Upper lobe of right lung (tissue), 1 donor: ENCODE measurements at places on chromosomes 5 and 9. TPM values are rescaled to one million over a fixed set of nuclear protein-coding genes. Genes with fewer than 3 reads are reported as not detected.

DNA sequence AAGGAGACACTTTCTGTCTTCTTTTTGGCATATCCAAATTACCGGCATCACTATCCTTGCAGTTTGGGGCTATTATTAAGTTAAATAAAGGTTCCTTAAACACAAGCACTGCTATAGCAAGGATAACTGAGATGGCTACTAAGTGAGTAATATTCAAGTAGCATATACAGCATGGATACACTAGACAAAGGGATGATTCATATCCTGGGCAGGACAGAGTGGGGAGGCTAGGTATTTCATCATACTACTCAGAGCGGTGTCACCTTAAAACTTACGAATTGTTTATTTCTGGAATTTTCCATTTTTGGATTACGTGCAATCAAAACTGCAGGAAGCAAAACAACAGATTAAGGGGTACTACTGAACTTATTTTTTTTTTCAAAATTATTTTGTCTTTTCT lies 54.1 kb downstream of the FER start:
- H3K27me3 ChIP-seq: no peaks in the 10 kb centered on the region
- no peak overlapping the region for H3K4me3 ChIP-seq
- no peak for DNase-seq

GRCh38 chr9:82563094-82563493 lies 499.8 kb downstream of the RASEF start:
- H3K4me3 ChIP-seq: no peak overlapping the region
- H3K27ac ChIP-seq: no peak overlapping the region
- no peak for DNase-seq
- H3K27me3 ChIP-seq: no peaks in the 10 kb centered on the region

- H3K27me3 ChIP-seq: no peaks in the 10 kb centered on the region
- H3K4me1 ChIP-seq: no peaks in the 10 kb centered on the region
- DNase-seq: no peak
Measured at GRCh38 chr9:14882090-14882489, 28.1 kb downstream of the FREM1 start.

DNA sequence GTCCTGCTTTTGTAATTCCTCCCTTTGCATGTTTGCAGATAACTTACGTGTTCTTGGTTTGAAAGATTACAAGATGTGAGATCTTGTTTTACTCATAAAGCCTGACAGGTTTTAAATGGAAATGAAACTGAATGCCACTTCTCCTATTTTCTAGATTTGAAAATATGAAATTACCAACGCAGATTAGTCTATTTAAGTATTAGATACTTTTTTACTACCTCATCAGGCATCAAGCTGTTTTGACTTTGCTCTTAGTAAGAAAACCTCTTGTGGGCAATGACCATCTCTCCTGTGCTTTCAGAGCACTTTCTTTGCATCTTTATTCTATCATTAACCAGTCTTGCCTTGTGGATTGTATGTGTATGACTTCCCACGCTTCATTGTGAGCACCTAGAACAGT lies 3.5 kb downstream of the DMXL1 start:
- H3K27me3 ChIP-seq: no peaks in the 10 kb centered on the region
- peaks cover 56% of the 10 kb centered on the region for H3K4me1 ChIP-seq
- H3K36me3 ChIP-seq: no peaks in the 10 kb centered on the region
- no peak overlapping the region for H3K27ac ChIP-seq
- no peak overlapping the region for H3K4me3 ChIP-seq

- no peak overlapping the region for H3K27ac ChIP-seq
- DNase-seq: no peak
- H3K27me3 ChIP-seq: no peaks in the 10 kb centered on the region
Measured at GRCh38 chr5:14983666-14984441, 112.3 kb upstream of the ANKH start.

DNA sequence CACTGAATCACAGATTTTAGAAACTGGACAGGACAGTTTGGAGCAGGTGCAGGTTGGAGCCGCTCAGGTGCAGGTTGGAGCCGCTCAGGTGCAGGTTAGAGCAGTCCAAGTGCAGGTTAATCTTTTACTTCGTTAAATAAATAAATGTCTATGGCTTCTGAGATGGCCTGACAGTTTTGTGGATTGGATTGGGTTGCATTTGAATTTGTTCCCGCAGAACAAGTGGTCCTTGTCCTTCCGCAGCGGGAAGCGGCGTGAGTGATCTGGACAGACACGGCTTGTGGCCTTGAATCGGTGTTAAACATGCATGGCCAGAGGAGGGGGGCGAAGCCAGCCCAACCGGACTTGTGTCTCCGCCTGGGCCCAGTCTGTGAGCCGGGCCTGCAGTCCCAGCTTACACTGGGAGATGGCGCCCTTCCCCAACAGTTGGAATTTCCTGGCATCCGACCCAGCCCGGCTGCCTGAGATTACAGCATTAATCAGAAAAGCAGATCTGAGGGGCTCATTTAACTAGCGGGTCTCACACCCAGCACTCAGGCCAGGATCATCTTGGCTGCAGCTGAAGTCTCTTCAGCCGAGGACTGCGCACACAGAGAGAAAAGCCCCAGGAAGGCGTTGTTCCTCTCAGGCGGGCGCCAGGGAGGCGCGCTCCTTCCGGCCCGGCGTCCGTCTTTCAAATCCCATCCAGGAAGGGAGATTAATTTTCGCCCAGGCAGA lies 1.5 kb upstream of the OLFM1 start:
- no peaks in the 10 kb centered on the region for H3K36me3 ChIP-seq
- no peak overlapping the region for H3K27ac ChIP-seq
- H3K4me3 ChIP-seq: peak overlapping the region; percentile 17
- H3K27me3 ChIP-seq: peaks cover 26% of the 10 kb centered on the region
- DNase-seq: peak; percentile 92

DNA sequence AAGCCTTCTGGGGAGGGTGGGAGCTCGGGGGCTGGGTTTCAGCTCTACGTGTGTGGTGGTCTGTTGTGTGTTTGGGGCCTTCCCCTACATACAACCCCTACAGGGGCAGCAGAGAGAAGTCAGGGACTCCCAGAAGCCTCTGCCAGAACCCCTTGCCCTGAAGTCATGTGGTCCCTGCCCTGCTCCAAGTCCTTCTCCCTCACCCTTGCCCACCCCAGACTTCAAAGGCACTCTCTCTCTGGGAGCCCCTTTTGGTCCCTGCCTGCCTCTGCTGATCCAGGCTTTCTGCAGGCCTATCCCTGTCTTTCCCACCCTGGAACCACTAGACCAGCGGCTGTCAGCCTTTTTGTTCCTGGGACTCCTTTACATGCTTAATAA lies 61.1 kb upstream of the PSD2 start:
- no peak overlapping the region for H3K4me3 ChIP-seq
- H3K27ac ChIP-seq: no peak overlapping the region
- DNase-seq: no peak
- no peaks in the 10 kb centered on the region for H3K36me3 ChIP-seq
- H3K27me3 ChIP-seq: no peaks in the 10 kb centered on the region

GRCh38 chr5:118888556-118888955 lies 99.8 kb downstream of the DTWD2 start:
- no peak overlapping the region for H3K4me3 ChIP-seq
- H3K36me3 ChIP-seq: no peaks in the 10 kb centered on the region
- DNase-seq: no peak

GRCh38 chr9:77277719-77278118 lies 100.4 kb downstream of the VPS13A start:
- H3K27me3 ChIP-seq: no peaks in the 10 kb centered on the region
- H3K4me1 ChIP-seq: no peaks in the 10 kb centered on the region
- H3K4me3 ChIP-seq: no peak overlapping the region
- H3K27ac ChIP-seq: no peak overlapping the region

- no peak overlapping the region for H3K4me3 ChIP-seq
- H3K4me1 ChIP-seq: no peaks in the 10 kb centered on the region
- H3K27me3 ChIP-seq: no peaks in the 10 kb centered on the region
- no peak for DNase-seq
Measured at GRCh38 chr5:43358726-43359125, 45.5 kb upstream of the HMGCS1 start.

GRCh38 chr9:89773170-89773569 lies 168.4 kb downstream of the GADD45G start:
- DNase-seq: no peak
- H3K27ac ChIP-seq: no peak overlapping the region
- H3K4me3 ChIP-seq: no peak overlapping the region
- no peaks in the 10 kb centered on the region for H3K27me3 ChIP-seq
- H3K36me3 ChIP-seq: no peaks in the 10 kb centered on the region

DNA sequence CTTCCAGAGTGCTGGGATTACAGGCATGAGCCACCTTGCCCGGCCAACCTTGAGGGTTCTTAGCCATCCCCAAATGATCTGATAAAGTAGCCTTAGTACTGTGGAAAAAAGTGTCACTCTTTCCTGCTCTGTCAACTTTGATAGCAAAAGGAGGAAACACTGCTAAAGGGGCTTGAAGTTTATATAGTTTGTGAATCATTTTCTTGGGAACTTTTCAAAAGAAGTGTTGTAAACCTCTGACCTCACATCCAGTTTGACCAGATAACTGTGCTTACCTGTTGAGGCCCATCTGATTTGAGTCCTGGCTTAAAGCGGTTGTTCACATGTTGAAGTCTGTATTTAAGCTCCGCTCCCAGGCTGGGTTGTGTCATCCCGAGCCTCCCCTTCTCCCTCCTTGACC lies 303.3 kb downstream of the DOCK8 start:
- H3K27me3 ChIP-seq: no peaks in the 10 kb centered on the region
- no peak overlapping the region for H3K4me3 ChIP-seq
- no peaks in the 10 kb centered on the region for H3K36me3 ChIP-seq
- DNase-seq: no peak
- H3K27ac ChIP-seq: no peak overlapping the region

GRCh38 chr5:151496041-151496484 lies 48.7 kb downstream of the SLC36A1 start:
- no peak overlapping the region for H3K27ac ChIP-seq
- H3K4me3 ChIP-seq: no peak overlapping the region
- no peak for DNase-seq
- H3K4me1 ChIP-seq: no peaks in the 10 kb centered on the region
- no peaks in the 10 kb centered on the region for H3K27me3 ChIP-seq
- no peaks in the 10 kb centered on the region for H3K36me3 ChIP-seq

GRCh38 chr9:5025416-5025815 lies 40.3 kb downstream of the JAK2 start:
- no peaks in the 10 kb centered on the region for H3K4me1 ChIP-seq
- no peak overlapping the region for H3K27ac ChIP-seq
- H3K36me3 ChIP-seq: peaks cover 30% of the 10 kb centered on the region

GRCh38 chr5:160747987-160748386 lies 104.0 kb downstream of the ATP10B start:
- no peak for DNase-seq
- no peaks in the 10 kb centered on the region for H3K36me3 ChIP-seq
- no peak overlapping the region for H3K4me3 ChIP-seq
- no peaks in the 10 kb centered on the region for H3K27me3 ChIP-seq
- H3K27ac ChIP-seq: no peak overlapping the region

DNA sequence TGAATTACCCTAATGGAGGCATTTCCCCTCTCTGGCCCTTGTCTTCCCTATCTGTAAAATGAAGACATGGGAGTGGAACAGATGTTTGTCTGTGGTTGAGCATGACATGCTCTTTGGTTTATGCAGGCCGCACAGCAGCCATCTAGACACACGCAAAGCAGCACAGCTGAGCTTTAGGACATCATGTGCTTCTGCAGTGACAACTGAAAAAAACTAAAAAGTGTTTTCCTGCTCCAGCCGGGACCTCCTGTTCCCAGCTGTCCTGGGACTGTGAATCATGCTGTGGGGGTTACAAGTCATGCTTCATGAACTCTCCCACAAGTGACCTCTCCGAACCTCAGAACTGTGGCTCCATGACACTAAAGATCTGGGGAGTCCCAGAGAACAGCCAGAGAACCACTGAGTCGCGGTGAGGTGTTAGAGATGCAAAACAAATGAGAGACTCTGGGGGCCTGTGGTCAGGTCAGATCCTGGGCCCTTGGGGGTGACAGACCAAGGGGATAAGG lies 1.7 kb downstream of the SMIM3 start:
- no peaks in the 10 kb centered on the region for H3K27me3 ChIP-seq
- no peak for DNase-seq
- peak overlapping the region; percentile 77 for H3K4me3 ChIP-seq
- peaks cover 66% of the 10 kb centered on the region for H3K4me1 ChIP-seq
- no peaks in the 10 kb centered on the region for H3K36me3 ChIP-seq
- peak overlapping the region; percentile 93 for H3K27ac ChIP-seq

DNA sequence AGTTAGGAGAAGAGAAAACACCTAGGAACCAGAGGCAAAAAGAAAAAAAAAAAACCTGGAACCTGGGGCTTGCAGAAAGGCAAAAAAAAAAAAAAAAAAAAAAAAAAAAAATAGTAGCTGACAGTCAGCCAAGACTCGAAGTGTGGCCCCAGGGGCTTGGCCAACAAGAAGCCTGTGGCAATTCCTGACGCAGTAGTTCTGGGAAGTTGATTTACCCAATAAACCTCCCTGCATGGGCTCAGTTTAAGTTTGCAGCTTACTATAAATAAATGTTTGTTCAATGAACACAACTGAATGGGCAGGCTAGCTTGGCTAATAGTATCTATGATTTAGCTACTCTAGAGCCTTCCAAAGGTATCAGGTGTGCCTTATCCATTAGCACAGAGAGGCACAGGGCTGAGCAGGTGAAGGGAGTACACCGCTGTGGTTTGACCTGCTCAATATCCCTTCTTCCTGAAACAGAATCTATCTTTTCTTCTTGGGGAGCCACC lies 21.3 kb upstream of the GLRX start:
- no peak overlapping the region for H3K4me3 ChIP-seq
- peaks cover 28% of the 10 kb centered on the region for H3K4me1 ChIP-seq
- H3K36me3 ChIP-seq: no peaks in the 10 kb centered on the region
- DNase-seq: peak; percentile 70
- H3K27ac ChIP-seq: peak overlapping the region; percentile 81
- no peaks in the 10 kb centered on the region for H3K27me3 ChIP-seq

DNA sequence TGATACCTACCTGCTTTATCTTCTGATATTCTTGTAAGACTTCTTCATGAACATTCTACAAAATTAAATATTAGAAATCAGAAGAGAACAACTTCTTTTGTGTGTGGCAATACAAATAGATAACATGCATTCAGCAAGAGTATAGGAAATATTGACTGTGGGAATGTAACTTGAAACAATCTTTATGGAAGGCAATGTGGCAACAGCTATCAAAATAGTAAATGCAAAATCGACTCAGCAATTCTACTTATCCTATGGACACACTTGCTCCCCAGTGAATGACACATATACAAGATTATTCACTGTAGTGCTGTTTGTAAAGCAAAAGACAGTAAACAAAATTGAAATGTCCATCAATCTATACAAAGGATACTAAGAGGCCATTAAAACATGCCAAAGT lies 66.5 kb upstream of the GLRX start:
- peaks cover 55% of the 10 kb centered on the region for H3K36me3 ChIP-seq
- no peak overlapping the region for H3K4me3 ChIP-seq
- H3K4me1 ChIP-seq: no peaks in the 10 kb centered on the region
- DNase-seq: no peak
- no peak overlapping the region for H3K27ac ChIP-seq

Gene ANKRD31
- total RNA-seq: 0.14 TPM

Gene CCNO
- not detected for total RNA-seq

Gene CDC20B
- total RNA-seq: not detected

Gene ISL1
- not detected for total RNA-seq

Gene ABLIM3
- 31.9 TPM for total RNA-seq

Gene FOXD4
- total RNA-seq: 0.75 TPM

Gene RAD1
- total RNA-seq: 29.1 TPM

Gene ABHD17B
- 14.3 TPM for total RNA-seq
